ENCODE measurements at places on chromosomes 5 and 9.

DNA sequence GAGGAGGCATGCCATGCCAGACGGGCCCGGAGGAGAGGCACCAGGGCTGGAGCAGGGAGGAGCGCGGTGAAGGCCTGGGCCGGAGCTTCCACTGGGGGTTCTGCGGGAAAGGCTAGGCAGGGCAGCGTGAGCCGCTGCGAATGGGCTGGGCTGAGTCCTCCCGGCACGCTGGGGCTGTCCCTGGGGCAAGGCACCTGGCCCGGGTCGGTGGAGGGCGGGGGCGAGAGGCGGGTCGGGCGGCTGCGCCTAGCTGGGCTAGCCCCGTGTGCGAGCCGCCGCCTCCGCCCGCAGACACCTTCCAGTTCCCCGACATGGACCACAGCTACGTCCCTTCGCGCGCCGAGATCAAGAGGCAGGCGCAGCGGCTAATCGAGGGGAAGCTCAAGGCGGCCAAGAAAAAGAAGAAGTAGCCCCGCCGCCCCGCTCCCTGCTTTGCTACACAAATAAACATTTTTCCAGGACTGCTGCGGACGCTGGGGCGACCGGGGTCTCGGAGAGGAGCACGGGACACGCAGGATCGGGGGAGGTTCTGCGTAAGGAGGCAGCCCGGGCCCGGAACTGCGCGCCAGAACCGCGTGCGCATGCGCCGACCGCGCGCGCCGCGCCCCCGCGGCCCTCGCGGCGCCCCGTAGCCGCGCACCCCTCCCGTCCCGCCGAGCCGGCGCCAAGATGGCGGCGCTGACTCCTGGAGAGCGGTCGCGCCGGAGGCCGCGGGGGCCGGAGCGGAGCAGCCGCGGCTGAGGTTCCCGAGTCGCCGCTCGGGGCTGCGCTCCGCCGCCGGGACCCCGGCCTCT is at the start of gene RABL6:
TSS of gene RABL6 (plus strand) at position 668 of the 794 bp plus-strand sequence. CDS start 249 bp downstream, outside the sequence.
- peak; percentile 57 for DNase-seq

DNA sequence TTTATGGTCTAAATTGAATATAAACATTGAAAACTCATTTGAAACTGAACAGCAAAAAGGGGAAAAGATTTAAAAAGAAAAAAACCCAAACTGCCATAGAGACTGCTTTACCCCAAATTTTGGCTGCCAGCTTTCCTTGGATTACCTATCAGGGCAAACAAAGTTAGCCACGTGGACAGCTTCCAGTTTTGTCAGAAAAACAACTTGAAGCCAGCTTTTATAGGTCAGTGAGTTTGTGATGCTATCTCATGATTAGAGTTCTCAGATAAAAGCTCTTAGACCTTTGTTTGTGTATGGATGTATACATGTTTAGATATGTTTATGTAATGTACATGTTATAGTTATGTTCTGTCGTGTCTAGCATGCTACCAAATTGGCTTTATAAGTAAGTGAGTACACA is 16.1 kb downstream of the FBP2 start:
- DNase-seq: no peak

DNA sequence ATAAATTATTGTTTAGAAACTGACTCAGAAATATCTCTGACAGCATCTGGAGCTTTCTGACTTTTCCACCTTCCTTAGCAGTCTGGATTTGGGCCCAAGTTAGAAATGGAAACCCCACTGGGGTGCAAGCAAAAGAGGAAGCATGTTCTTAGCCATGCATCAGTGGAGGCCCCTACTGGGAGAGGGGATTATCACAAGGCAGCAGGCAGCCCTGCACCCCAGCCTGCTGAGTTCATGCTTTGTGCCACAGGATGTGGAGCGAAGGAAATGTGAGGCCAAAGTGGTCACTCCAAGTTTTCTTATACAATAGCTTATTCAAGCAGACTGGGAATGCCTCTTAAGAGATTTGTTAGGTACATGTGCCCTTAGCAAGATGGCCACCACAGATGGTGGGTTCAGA is 146.5 kb upstream of the TLX3 start:
- DNase-seq: peak; percentile 7

DNA sequence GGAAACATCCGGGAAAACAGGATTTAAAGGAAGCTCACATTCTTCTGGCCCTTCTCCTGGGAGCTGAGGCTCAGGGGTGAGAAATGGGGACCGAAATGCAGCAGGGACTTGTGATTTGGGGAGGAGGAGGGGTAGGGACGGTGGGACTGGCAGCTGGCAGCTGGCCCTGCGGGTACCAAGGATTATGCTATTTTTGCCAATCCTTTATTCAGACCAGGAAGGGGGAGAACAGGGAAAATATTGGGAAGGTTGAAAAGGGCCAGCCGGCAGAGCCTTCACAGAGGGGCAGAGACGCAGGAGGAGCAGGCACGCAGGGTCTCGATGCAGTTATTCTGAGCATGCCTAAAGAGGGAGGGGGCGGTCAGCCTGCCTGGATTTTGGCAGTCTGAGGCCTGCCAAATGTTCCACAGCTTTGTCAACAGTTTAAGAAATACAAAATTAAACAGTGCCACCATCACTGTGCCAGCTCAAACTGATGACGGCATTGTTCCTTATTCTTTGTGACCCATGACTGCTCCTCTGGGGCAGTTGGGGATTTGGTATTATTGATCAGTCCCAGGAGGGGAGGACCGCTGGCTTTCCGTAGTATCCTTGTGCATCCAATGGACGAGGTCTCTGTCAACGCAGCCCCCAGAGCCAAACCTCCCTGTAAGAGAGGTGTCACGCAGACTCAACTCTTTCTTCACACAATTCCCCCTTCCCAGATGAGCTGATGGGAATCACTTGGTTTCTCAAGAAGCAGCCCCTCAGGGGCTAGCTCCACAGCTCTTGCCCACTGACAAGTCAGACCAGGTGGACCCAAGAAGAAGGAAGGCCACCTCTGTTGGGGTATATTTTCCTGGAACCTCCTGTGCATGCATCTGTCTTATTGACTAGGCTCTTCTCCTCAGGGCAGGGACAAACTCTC is 553.3 kb downstream of the BNC2 start:
- no peak for DNase-seq
